Endothelial cell (in vitro differentiated cells): ENCODE measurements at places on chromosomes 3 and 15. TPM values are rescaled to one million over a fixed set of nuclear protein-coding genes. Genes with fewer than 3 reads are reported as not detected.

- peak; percentile 99 for DNase-seq
Observed at GRCh38 chr15:70097321-70098152, at the start of gene TLE3. Gene TLE3 (minus strand): TSS chr15:70097917. CDS start chr15:70096798, 1,119 bp downstream.

DNA sequence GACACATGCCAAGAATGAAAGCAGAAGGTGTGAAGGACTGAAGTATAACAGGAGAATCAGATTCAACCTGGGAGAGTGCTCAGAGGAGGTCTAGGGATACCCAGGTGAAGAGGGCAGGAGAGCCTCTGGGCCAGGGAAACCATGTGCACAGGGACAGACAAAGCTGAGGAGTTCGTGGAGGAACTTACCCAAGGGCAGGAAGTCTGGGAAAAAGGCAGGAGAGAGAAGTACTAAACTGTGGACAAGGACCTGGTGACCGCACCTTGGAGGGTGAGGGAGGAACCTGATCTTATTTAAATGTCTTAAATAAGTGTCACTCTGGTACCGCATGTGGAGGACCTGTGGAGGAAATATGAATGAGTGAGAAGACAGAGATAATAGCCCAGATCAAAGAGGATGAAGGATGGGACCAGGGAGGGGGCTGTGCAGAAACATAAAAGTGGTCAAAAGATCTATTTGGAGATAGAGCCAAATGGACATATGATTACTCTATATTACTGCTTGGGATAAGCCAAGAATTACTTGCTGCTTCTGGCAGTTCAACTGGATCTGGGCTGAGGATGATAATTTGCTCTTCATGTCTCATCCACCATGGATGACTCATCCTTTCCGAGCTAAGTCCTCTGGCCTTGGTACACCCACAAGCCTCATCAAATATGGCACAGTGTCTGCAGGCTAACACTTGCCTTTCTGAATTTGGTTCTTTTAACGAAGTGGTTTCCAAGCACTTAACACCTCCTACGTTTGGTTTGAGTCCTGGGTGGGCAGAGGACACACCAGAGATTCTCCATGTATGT lies 116.9 kb upstream of the NMNAT3 start:
- no peak for DNase-seq

- DNase-seq = no peak
Observed at GRCh38 chr3:131091768-131092167, 65.1 kb downstream of the NEK11 start.

DNA sequence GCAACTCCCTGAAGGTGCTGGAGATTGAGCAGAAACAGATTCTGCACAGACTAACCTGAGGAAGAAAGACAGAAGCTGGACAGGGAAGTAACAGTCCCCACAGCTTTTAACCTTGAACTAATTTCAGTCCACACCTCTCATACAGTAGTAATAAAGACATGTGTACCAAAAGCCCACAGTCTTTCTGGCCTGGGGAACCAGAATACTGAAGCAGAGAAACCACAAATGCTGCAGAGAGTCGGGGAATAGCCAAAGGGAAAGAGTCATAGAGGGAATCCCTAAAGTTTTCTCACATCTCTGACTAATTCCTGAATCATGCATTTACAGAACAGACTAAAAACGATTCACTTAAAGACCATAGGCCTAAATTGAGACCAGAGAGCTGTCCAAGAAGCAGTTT lies 503.4 kb upstream of the NECTIN3 start:
- DNase-seq = no peak

DNA sequence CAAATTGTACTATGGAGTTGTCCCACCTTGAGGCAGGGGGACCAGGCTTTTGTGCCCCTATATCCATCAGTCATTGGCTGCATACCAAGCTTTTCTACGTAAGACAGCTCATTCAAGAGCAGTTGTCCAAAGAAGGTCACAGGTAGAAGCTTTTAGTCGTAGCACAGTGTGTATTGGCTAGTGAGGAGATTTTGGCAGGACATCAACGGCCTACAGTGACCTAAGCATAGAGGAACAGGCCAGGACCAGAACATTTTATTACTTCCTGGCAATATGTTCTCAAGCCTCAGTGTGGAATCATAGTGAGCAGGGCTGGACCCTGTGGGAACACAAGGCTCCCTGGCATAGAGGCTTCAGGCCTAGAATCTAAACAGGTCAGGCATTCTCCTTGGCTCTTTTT lies 105.4 kb upstream of the ANKRD28 start:
- no peak for DNase-seq

DNA sequence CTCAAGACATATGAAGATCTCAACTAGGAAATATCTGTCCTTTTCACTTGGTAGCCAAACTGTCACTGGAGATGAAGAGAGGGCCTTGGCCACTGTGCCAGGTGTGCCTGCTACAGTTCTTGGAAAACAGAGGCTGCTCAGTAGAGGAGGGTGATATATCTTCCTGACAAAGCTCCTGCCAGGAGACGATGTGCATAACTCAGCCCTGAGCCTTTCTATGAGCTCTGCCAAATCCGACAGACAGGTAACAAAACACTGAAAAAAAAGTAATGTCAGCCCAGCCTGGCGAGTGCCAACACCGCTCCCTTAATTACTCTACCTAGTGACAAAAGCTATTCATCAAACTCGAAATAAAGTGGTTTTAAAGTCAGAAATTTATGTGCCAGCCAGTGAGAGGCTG lies 123.2 kb downstream of the MFSD1 start:
- DNase-seq = no peak

DNA sequence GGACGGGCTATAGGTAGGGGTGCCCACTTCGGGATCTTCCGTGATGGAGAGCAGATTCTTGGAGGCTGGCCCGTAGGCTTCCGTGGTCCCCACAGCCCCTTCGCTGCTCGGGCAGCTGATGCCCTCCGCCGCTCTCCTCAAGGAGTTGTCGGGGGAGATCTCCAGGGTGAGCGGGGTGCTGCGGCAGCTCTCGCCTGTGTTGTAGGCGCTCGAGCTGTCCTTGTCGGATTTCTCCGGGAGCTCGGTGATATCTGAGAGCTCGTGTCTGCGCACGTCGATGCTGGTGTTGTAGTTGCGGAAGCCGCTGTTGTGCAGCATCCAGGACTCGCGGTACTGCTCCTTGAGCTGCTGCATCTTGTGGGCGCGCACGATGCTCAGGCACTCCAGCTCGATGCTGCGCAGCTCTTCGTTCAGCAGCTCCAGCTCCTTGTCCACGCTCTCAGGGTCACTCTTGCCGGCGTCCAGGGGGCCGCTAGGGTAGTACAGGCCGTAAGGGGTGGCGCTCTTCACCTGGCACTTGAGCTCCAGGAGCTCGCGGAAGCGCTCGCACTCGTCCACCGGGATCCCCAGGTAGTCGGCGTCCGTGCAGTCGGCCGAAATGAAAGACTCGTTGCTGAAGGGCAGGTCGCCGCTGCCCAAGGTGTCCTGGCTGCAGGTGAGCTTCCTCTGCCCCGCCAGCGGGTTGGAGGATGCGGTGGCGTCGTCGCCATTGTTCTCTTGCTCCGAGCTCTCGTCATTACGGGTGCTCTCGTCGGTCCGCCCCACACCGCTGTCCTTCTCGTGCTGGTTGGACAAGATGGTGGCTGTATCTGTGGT lies 240.4 kb downstream of the PDZRN3 start:
- no peak for DNase-seq

Gene CCNB2
- 16.5 TPM for total RNA-seq

Gene GPR149
- not detected for total RNA-seq

Gene ALS2CL
- total RNA-seq = 5.6 TPM

Gene MKRN2OS
- not detected for total RNA-seq

Gene LSAMP
- 6.1 TPM for total RNA-seq
